Stimulated activated CD4-positive, alpha-beta T cell treated with anti-CD3 and anti-CD28 coated beads, Interleukin-4, amount 100 ng/mL, for 24 hours (primary cell): ENCODE measurements at places on chromosomes 3 and 15.

DNA sequence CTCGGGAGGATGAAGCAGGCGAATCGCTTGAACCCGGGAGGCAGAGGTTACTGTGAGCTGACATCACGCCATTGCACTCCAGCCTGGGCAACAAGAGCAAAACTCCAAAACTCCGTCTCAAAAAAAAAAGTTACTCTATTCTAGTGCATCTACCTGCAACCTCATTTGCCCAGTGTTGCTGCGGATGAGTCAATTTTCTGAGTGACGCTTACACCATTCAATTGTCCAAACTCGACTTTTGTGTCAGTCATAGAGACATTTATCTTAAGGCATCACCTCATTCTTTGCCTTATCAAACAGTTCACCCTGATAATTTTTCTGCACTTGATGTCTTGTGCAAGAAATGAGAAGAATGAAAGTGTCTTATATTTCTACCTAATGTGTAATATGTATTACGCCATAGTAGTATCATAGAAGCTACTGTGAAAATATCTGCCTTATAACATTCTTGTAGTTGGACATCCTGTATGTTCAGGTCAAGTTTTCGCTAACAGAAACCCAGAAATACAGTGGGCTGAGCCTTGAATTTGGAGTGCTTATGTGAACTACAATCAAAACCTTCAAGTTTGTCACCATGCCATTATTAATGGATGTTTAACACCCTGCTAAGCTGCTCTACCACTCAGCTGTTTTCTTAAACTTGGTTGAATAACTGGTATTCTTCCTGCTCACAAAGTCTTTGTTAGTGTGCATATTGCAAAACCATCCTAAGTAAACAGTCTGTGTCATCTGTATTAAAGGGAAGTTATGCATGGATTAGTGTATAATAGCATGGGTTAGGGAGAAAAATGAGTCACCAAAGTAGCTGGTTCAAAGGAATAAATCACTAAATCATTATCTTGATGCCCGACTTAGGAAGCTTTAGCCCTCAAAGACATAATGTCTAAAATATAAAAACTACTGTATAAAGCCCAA is 531.0 kb upstream of the NR2F2 start:
- no peak for DNase-seq

- DNase-seq = no peak
These were observed 58.9 kb downstream of the SFMBT1 start for GRCh38 chr3:52986938-52987337.

DNA sequence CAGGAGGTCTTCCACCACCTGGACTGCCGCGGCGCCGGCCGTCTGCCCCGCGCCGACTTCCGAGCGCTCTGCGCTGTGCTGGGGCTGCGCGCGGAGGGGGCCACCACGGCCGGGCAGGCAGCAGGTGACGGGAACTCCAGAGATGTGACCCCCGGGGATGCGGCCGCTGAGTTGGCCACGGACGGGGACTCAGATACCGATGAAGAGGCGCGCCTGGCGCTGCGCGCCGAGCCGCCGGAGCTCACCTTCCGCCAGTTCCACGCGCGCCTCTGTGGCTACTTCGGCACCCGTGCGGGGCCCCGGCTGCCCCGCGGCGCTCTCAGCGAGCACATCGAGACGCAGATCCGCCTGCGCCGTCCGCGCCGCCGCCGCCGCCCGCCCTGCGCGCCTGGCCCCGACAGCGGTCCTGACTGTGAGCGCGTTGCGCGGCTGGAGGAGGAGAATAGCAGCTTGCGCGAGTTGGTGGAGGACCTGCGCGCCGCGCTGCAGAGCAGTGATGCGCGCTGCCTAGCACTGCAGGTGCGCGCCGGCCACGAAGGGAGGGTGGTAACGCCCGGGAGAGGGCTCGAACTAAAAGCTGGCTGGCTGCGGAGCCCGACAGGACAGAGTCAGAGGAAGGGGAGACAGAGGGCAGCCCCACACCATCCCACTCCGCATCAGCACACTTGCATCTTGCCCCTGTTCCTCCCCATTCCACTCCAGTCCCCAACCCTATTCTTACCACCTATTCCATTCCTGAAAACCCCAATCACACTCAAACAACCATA is 885 bp downstream of the EFCC1 start:
- peak; percentile 30 for DNase-seq

GRCh38 chr15:66170716-66171115 is 82.8 kb downstream of the MEGF11 start:
- DNase-seq = no peak

DNA sequence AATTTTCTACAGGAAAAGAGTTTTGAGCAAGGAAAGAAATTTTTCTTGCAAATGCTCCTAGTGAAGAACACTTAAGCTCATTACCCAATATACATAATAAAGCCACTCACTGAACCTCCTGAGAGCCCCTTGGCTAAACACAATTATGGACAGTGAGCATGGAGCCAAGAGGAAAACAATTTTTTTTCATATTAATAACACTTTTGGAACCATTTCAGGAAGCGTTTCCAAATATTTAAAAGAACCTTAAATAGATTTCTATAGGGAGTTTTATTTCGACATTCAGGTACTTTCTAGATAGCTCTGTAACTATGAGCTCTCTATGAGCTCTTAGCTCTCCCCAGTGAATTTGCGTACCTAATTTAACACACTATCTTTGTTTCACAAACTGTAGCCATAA is 581.1 kb downstream of the ZNF385D start:
- DNase-seq = no peak

GRCh38 chr3:51986010-51986947 is 2.9 kb downstream of the ACY1 start:
- no peak for DNase-seq

DNA sequence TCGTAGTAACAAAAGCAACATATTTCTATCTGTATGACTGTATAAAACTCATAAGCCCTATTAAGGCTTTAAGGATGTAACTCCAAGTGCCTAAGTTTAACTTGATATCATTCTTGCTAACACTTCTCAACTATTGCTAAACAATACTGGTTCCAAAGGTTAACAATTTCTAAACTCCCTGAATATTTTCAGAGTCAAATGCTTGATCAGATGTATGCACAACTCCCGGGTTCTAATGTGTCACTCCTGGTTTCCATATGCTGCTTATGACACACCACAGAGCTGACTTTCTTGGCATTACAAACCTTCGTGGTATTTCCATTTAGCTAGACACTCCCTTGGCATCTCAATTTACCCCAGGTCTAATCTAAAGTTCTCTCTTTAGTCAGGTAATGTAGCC is 26.3 kb downstream of the DZIP1L start:
- no peak for DNase-seq

DNA sequence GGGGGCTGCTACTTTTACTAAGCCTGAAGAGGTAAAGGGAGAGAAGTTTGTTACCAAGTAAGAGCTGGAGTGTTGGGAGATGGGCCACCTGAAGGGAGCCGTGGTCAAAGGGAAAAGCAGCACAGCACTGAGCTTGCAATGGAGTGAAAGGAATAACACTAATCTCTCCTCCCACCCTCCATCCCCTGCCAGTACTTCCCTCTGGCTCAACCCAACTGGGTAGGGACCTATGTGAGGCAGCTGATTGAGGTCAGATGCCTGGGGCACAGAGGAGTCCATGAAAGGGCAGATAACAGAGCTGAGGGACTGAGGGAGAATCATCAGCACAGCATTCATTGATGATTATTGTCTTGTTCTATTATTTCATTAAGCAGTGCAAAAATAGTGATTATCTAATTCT is 212.4 kb upstream of the TBC1D5 start:
- DNase-seq = no peak

GRCh38 chr15:79396850-79397249 is 35.3 kb upstream of the MINAR1 start:
- no peak for DNase-seq

- DNase-seq = no peak
These were observed 485 bp downstream of the PAK6 start for GRCh38 chr15:40239404-40239692.

DNA sequence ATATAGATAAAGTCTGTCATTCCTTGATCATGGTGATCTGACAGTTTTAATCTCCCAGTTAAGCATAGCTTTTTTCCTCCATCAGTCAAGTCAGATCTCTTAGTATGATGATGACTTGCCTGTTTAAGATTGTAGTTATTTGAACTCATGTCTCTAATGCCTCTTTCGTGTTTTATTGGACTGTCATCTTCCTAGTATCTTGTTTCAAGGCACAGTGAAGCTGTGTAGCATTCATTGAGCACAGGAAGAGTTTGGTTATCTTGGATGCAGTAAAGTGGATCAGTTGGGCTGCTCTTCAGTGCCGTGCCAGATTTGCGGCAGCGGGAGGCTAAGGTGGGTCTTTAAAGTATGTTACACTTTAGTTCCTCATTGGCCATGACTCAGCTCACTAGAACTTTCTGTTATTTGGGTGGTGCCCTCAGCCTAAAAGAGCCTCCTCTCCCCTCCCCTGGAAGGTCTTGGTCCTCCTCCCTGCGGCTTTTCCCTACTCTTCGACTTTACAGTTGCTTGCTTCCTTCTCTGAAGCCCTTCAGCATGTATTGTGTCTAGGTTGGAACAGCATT is 45.7 kb upstream of the SKOR1 start:
- DNase-seq = no peak

GRCh38 chr15:98063871-98064270 is 103.4 kb downstream of the ARRDC4 start:
- DNase-seq = no peak

- DNase-seq = no peak
These were observed 26.6 kb downstream of the DCP1A start for GRCh38 chr3:53320697-53321096.

DNA sequence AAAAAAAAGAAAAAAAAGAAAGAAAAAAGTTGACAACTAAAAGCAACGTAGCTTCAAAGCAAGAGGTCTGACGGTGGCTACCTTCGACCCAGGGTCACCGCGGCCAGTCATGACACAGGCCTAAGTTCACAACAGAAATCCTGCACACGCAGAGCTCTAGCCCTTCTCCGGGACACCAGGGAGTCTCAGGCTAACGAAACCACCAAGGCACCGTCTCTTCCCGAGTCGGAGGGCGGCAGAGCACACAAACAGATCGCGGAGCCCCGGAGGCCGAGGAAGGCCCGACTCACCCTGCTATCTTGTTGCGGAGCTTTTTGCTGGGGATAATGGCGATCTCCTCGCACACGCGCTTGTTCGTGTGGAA is 584 bp downstream of the RPS17 start:
- DNase-seq = peak; percentile 27

- no peak for DNase-seq
These were observed 31.3 kb downstream of the EDEM1 start for GRCh38 chr3:5218815-5219214.

DNA sequence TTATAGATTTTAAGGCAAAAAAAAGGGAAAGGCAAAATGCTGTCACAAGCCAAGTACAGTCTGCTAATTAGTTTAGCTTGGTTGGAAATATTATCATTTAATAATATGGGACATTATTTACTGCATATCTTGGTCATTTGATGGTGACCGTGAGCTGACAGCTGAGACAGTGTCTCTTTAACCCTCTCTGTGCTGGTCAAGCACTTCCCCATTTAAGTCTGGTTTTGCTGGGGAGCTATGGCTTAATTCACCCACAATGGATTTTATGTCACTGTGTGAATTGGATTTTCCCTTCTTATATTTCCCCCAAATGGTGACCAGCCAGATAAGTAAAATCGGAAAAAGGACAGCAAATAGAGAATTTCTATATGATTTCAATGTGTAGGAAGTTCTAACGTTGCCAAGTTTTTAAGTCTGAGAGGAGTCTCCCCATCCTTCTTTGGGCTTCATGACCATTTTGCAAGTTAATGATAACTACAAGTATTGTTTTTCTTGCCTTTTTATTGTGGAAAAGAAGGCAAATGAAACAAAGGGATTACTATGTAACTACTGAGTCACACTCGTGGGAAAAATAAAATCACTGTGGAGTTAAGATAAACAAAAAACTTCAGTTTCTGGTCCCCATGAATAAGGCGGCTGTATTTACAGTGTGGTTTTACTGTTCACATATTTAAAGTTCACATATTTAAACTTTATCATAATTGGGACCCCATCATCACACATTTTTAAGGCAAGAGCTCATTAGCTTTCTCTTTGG is 373.5 kb downstream of the NR2F2 start:
- DNase-seq = no peak

DNA sequence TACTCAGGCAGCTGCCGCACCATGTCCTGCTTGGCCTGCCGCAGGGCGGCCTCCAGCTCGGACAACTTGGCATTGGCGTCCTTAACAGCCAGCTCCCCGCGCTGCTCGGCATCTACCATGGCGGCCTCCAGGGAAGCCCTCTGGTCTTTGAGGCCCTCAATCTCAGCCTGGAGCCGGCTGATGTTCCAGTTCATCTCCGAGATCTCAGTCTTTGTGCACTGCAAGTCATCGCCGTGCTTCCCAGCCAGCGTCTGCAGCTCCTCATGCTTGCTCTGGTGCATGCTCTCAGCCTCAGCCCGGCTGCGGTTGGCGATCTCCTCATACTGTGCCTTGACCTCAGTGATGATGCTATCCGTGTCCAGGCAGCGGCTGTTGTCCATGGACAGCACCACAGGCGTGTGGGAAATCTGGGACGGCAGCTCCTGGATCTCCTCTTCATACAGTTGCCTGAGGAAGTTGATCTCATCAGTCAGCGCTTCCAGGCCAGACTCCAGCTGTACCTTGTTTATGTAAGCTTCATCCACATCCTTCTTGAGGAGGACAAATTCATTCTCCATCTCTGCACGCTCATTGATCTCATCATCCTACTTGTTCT is 15.5 kb upstream of the PSTPIP1 start:
- no peak for DNase-seq

- DNase-seq = no peak
These were observed 6.1 kb downstream of the GRM2 start for GRCh38 chr3:51712963-51713362.
